Fibroblast of pulmonary artery (primary cell): ENCODE measurements at places on chromosomes 1 and 21.

- DNase-seq: no peak
These were observed 30.5 kb downstream of the CCDC185 start for GRCh38 chr1:223423641-223424233.

- DNase-seq: no peak
These were observed 976 bp upstream of the BMP8B start for GRCh38 chr1:39789571-39790110.

- DNase-seq: no peak
These were observed 2.3 kb downstream of the PADI3 start for GRCh38 chr1:17251246-17251645.

- DNase-seq: no peak
These were observed 4.8 kb downstream of the NAXE start for GRCh38 chr1:156596426-156596825.
